ENCODE measurements at places on chromosomes 2 and 18.

DNA sequence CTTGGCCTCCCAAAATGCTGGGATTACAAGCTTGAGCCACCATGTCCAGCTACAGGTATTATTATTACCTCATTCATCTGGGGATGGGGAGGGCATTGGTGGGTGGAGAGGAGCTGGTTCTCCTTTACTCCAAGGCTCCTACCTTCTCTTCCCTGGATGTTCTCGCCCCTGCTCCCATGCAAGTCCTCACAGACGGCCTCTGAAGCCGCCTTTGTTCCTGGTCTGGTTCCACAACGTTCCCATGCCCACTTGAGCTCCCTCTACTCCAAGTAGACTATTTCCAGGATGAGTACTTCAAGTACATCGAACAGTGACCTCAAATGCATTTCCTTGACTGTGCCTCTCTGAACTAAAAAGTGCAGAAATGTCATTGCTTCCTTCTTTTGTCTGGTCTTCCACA lies 3.2 kb upstream of the SLC20A1 start:
- no peak for DNase-seq

GRCh38 chr2:30584116-30584515 lies 137.1 kb downstream of the LCLAT1 start:
- DNase-seq = no peak

DNA sequence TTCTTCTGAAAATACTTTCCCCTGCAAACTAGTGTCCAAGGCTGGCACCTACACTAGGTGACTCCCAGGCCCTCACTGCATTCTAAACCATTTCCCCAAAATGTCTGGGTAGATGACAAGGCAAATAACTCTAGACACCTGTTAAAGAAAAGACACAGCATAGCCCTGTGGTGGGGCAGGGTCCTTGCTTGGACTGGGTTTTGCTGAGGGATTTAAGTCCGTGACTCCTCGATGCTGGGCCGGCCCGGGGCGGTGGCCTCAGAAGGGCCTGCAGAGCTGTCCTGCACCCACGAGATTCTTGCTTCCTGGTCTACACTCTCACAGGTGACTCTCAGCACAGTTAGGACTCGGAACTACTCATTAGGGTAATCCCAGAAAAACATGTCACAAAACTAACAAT lies 55.2 kb downstream of the MBP start:
- DNase-seq = no peak

DNA sequence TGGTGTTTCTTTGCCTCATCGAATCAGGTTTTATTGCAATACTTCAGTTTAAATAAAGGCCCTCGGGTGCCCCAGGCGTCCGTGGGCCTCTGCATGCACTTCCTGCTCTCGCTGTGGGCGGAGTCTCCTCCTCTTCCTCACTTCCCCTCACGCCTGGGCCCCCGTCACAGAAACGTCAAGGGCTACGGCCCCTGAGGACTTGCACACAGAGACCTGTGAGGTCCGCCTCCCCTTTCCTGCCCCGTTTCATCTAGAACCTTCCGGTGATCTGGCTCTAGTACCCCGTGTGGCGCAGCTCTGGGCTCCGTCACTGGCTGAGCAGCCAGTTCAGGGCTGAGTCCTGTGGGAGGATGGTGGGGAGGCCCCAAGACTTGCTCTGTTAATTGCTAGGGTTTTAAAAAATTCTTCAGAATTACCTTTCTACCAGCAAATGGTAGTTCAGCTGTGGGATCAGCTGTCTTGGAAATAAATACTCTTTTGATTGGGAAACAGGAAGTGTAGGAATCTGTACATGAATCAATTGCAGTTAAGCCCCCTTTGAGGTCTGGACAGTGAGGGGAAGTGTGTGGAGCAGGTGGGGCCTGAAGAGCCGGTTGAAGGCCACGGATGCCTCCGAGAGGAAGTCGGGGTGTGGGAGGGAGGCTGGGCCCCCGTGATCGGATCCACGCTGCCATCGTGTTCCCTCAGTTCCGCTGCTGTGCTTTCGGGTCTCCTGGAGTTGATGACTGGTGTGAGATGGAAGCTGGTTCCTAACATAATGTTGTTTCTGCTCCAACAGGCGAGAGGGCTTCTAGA lies 10.2 kb downstream of the NFATC1 start:
- no peak for DNase-seq

GRCh38 chr2:198146346-198146940 lies 342.1 kb downstream of the PLCL1 start:
- DNase-seq = no peak

Measured in NCI-H2029 (cell line).